ENCODE measurements at places on chromosomes 3 and 15.

DNA sequence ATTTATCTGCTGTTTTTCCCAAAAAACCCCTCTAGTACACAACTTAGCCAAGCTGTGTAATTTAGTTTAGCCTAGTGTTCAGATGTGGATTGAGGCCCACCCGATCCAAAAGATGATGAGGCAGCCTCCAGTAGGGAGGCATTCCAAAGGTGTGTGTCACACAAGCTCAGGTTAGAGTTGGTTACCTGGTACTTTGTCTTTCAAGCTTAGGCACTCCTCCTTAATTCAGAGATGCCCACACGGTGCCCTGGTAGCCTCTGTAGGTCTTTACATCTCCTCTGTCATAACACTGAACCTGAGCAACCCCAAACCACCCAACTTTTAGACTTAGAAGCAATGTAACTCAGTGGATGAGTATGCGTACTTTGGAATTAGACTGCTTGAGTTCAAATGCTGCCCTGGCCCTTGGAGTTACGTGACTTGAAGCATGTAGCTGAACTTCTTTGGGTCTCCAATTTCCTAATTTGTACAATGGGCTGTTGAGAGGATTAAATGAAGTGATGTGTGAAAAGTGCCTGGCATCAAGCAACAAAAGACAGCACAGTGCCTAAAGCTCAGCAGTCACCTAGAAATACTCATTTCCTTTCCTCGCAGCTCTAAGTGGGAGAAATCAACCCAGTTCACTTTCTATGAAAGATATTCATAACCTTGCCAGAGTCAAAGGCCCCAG is 284.6 kb upstream of the RARB start:
- no peak for DNase-seq

DNA sequence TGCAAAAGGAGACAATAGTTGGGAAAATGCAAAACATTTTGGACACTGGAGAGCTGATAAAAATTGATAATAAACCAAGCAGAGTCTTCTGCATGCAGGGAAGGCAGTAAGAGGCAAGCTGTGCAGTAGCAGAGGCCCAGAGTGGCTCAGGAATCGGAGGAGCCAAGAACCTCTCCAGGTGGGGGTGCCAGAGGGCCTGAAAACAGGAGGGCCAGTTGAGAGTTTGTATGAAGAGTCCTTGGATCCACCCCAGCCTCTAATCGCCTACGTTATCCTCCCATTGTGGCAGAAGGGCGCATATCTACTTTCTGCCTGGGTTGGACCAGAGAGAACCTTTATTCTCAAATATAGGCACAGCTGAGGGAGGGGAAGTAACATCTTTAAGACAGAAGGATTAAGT is 48.9 kb upstream of the RBP1 start:
- DNase-seq: no peak

DNA sequence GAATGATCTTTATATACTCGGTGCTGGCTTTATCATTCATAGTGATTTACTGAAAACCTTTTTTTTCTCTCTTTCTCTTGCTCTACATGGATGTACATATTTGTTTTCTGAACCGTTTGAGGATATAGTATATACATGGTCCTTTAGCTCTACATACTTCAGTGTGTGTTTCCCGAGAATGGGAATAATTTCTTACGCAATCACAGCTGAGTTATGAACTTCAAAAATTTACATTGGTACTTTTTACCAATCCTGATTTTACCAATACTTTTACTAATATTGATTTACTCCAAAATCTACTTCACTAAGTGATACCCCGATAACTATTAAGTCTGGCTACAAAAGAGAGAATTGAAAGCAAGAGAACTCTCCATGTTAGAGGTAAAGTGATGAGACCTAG is 294.3 kb upstream of the ICE2 start:
- DNase-seq: no peak

GRCh38 chr3:99325402-99325801 is 313.0 kb upstream of the COL8A1 start:
- no peak for DNase-seq

- no peak for DNase-seq
Observed at GRCh38 chr15:51298620-51299019, 39.8 kb downstream of the CYP19A1 start.

DNA sequence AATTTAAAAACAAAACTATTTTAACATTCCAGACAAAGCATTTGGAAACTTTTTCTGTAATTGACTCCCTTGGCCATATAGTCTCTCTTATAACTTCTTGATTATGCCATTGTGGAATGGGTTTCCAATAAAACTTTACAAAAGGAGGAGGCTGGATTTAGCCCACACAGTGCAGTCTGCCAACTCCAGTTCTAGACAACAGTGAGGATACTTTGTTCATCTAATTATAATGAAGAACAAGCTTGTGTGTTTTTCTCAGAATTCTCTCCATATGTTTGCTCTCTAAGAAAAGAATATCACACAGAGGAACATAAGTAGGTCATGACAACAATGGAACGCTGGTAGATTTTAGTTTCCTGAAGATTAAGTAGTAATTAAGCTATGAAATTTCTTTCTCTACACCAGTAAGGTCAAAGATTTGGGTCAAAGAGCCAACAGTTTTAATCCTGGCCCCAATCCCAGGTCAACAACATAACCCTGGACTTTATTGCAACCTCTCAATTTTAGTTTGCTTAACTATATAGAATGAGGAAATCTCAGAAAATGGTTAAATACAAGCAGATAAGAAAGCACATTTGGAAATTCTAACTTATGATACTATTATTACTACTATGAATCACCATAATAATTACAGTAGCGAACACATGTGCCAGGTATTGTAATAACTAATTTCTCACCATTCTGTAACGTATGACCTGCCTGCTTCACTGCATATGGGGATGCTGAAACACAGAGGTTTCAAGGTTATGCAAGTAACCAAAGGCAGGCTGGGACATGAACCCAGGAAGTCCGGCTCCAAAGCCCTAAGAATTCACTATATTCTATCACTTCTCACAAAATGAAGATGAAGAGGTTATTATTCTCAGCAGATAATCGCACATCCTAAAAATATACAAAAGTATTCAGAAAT is 65.7 kb downstream of the TJP1 start:
- DNase-seq: no peak

DNA sequence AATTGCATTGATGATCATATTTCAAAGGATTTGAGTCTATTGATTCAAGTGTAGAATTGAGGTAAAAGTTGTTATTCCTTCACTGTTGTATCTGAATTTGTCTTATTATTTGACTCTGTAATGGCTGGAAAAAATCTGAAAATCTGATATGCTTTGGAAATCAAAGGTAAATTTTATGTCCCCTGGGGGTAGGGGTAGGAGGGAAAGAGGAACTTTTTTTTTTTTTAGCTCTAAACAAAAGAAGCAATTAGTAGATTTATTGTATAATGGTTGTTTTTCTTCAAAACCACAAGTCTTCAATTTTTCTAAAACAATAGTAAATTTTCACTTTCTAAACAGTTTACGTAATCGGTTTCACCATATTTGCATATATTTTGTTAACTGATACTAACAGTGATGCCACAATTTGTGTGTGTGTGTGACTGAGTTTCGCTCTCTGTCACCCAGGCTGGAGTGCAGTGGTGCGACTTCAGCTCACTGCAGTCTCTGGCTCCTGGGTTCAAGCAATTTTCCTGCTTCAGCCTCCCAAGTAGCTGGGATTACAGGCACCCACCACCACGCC is 91.7 kb upstream of the GOLGA6L4 start:
- DNase-seq: no peak
